SK-N-SH (cell line): ENCODE measurements at places on chromosomes 16 and 17.

DNA sequence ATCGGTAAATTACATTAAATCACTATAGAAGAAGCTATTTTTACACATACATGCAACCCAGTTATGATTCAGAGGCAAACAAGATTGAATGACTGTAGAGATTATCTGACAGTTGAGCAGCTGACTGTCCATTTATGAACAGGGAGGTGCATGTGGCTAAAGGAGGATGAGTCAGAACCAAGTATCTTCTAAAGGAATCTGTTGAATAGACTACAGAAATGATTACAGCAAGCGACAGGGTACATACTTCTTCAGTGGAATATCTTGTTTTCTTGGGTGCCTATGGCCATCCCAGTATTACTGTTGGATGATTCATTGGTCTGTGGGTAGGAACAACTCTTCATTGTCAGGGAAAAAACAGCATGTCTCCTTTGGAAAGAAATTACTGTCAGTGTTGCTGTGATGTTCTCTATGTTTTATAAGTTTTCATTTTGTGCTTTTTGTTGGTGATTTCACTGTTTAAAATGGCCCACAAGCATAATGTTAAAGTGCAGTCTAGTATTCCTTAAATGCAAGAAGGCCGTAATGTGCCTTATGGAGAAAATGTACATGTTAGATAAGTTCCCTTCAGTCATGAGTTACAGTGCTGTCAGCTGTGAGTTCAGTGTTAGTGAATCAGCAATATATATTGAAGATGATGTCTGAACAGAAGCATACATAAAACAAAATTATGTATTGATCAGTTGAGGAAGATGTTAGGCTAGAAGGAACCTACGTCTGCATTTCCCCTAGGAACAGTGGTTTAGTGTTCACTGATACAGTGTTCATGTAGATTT, 27.0 kb downstream of the CBFB start:
- H3K36me3 ChIP-seq, result no peaks in the 10 kb centered on the region; the same call in 1 of the 2 replicates
- peak; percentile 21 for DNase-seq
- no peaks in the 10 kb centered on the region for H3K4me1 ChIP-seq

- no peak overlapping the region for H3K4me3 ChIP-seq
- H3K4me1 ChIP-seq, result no peaks in the 10 kb centered on the region
- H3K36me3 ChIP-seq, result no peaks in the 10 kb centered on the region
- no peak overlapping the region for H3K27ac ChIP-seq
- no peak for DNase-seq
- no peaks in the 10 kb centered on the region for H3K27me3 ChIP-seq
These were observed 186.3 kb upstream of the ZKSCAN2 start for GRCh38 chr16:25443994-25444393.

GRCh38 chr17:42392692-42393415, 4.6 kb upstream of the STAT3 start:
- no peak for DNase-seq
- H3K27ac ChIP-seq, result no peak overlapping the region
- no peak overlapping the region for H3K4me3 ChIP-seq
- H3K4me1 ChIP-seq, result no peaks in the 10 kb centered on the region
- H3K27me3 ChIP-seq, result no peaks in the 10 kb centered on the region

GRCh38 chr17:68906638-68907037, 48.6 kb downstream of the ABCA8 start:
- peak; percentile 24 for DNase-seq
- no peaks in the 10 kb centered on the region for H3K36me3 ChIP-seq
- no peaks in the 10 kb centered on the region for H3K27me3 ChIP-seq
- H3K4me3 ChIP-seq, result no peak overlapping the region
- no peak overlapping the region for H3K27ac ChIP-seq

DNA sequence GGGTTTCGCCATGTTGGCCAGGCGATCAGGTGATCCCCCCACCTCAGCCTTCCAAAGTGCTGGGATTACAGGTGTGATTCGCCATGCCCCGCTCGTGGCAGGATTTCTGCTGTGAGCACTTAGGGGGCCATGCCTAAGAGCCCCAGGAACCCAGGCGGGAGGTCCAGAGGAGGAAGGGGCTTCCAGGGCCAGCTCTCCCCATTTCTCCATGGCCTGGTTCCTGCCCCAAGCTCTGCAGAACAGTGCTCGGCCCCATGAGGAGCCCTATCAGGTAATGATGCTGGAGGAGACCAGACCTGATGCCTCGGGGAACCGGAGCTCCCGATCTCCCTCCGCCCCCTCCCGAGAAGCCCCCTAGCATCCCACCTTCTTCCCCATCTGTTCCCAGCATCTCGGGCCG, 53.6 kb downstream of the RMI2 start:
- H3K27me3 ChIP-seq, result no peaks in the 10 kb centered on the region
- no peak overlapping the region for H3K4me3 ChIP-seq
- H3K36me3 ChIP-seq, result no peaks in the 10 kb centered on the region
- peaks cover 22% of the 10 kb centered on the region; the same call in 1 of the 2 replicates for H3K4me1 ChIP-seq
- DNase-seq, result no peak
- no peak overlapping the region for H3K27ac ChIP-seq

DNA sequence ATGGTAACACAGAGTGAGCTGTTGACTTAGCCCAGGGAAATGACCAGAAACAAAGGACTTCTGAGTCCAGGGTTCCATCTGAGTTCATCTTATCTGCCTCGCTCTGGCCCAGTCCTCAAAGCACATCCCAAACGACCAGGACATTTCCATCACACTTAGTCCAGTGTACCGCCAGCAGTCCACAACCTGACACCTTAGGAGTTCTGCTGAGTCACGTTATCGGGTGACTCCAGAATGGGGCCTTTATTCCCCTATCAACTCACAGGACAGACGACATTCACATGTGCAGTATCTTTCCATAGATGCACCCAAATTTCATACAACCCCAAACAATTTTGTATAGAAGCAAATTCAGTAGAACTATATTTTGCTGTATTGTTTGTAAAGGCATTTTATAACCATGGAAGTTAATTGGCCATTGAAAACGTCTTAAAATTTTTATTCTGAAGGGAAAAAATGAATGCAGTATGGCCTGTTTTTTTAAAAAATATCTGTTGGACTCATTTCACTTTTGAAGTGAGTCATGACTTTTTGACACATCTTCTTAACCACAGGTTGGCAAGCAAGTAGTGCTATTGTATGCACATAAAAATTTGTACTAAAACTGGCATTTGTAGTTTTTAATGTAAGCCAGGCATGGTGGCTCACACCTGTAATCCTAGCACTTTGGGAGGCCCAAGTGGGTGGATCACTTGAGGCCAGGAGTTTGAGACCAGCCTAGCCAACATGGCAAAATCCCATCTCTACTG, 46.3 kb downstream of the ZNF18 start:
- no peak overlapping the region for H3K27ac ChIP-seq
- DNase-seq, result no peak
- no peak overlapping the region for H3K4me3 ChIP-seq
- H3K4me1 ChIP-seq, result no peaks in the 10 kb centered on the region
- H3K27me3 ChIP-seq, result no peaks in the 10 kb centered on the region
- no peaks in the 10 kb centered on the region for H3K36me3 ChIP-seq

GRCh38 chr17:76433693-76434092, 19.3 kb downstream of the UBE2O start:
- no peak for DNase-seq
- peaks cover 11% of the 10 kb centered on the region; the same call in 1 of the 2 replicates for H3K4me1 ChIP-seq
- no peaks in the 10 kb centered on the region; the same call in 1 of the 2 replicates for H3K36me3 ChIP-seq
- no peaks in the 10 kb centered on the region for H3K27me3 ChIP-seq
- H3K4me3 ChIP-seq, result no peak overlapping the region

DNA sequence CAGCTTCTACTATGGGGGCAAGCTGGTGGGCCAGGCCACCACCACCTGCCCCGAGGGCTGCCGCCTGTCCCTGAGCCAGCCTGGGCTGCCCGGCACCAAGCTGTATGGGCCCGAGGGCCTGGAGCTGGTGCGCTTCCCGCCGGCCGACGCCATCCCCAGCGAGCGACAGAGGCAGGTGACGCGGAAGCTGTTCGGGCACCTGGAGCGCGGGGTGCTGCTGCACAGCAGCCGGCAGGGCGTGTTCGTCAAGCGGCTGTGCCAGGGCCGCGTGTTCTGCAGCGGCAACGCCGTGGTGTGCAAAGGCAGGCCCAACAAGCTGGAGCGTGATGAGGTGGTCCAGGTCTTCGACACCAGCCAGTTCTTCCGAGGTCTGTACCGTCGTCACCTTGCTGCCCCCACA, 19.5 kb downstream of the IRF8 start:
- no peaks in the 10 kb centered on the region for H3K36me3 ChIP-seq
- H3K4me3 ChIP-seq, result no peak overlapping the region
- no peak for DNase-seq
- no peaks in the 10 kb centered on the region for H3K4me1 ChIP-seq
- no peak overlapping the region for H3K27ac ChIP-seq

DNA sequence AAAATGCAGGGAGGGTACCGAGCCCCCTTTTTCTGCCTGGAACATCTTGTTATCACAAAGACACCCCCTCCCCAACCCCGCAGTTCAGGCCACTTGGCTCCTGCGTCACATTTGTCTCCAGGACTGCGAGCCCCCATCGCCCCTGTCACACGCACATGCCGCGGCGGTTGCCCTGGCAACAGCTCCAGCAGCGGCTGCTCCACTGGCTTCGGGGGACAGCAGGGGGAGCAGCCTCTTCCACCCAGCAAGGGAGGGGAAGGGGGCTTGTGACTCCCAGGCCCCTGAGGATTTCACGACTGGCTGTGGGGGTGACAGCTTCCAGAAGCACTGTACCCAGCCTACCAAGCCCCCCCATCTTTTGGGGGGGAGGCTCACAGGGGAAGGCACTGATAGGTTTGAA, 2.6 kb downstream of the BAIAP3 start:
- peak; percentile 75 for DNase-seq
- no peak overlapping the region for H3K4me3 ChIP-seq
- H3K27me3 ChIP-seq, result peaks cover 63% of the 10 kb centered on the region
- H3K27ac ChIP-seq, result no peak overlapping the region

GRCh38 chr17:1592751-1593629, 30.4 kb upstream of the PITPNA start:
- H3K4me1 ChIP-seq, result peaks cover 13% of the 10 kb centered on the region; the same call in 1 of the 2 replicates
- no peaks in the 10 kb centered on the region for H3K27me3 ChIP-seq
- no peak overlapping the region for H3K4me3 ChIP-seq
- H3K36me3 ChIP-seq, result no peaks in the 10 kb centered on the region
- no peak overlapping the region for H3K27ac ChIP-seq

- H3K4me1 ChIP-seq, result peaks cover 2% of the 10 kb centered on the region; the same call in 1 of the 2 replicates
- H3K36me3 ChIP-seq, result no peaks in the 10 kb centered on the region
- peak overlapping the region; percentile 34; the same call in 1 of the 2 replicates for H3K27ac ChIP-seq
- H3K4me3 ChIP-seq, result no peak overlapping the region
These were observed 89.7 kb upstream of the CLEC18A start for GRCh38 chr16:69861292-69862030.

DNA sequence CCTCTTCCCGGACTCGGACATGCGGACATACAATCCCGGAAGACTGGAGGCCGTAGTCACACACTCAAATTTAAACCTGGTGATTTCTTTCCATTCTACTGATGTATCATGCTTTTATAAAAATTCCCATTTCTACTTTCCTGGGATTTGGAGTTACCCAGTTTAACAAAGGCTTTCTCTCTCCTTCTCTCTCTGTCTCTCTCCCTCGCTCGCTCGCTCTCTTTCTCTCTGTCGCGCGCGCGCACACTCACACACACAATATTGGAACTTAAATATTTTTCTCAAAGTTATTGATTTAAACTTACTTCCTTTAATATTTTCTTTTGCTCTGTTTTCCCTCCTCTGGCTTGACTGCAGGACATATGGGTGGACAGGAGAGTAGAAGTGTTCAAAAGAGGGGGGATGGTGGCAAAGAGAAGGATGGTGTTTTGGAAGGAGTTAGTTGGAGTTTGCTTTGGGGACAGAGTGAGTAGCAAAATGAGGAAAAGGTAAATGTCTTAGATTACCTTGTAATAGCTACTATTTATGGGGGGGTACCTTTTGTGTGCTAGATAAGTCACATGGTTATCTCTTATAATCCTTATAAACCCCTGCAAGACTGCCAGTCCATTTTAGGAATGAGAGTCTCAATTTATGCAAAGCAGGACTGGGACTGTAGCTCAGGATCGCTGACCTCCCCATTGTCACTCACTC, 878 bp upstream of the TRIM25 start:
- no peaks in the 10 kb centered on the region for H3K27me3 ChIP-seq
- H3K4me3 ChIP-seq, result peak overlapping the region; percentile 73
- no peaks in the 10 kb centered on the region for H3K36me3 ChIP-seq
- H3K27ac ChIP-seq, result peak overlapping the region; percentile 73
- H3K4me1 ChIP-seq, result peaks cover 23% of the 10 kb centered on the region; the same call in 1 of the 2 replicates

DNA sequence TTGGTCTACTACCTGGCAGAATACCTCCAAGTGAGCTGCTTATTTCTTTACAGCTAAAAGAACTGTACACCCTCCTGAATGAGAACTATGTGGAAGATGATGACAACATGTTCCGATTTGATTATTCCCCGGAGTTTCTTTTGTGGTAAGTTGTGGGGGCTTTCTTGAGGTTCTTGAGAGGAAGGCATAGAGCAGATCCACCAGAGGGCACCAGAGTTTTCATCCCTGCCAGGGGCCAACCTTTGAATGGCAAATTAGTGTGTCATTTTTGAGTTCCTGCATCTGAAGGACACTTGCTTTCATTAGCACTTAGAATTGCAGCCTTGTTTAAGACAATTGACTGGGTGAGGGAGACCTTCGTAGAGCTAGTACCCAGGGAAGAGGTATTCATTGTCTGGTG, 35.0 kb downstream of the NMT1 start:
- no peak for DNase-seq
- H3K36me3 ChIP-seq, result peaks cover 58% of the 10 kb centered on the region
- H3K4me1 ChIP-seq, result peaks cover 11% of the 10 kb centered on the region
- no peak overlapping the region for H3K27ac ChIP-seq
- no peak overlapping the region for H3K4me3 ChIP-seq

GRCh38 chr16:54939510-54940278, 9.0 kb downstream of the IRX5 start:
- no peak overlapping the region for H3K27ac ChIP-seq
- H3K4me3 ChIP-seq, result no peak overlapping the region
- no peaks in the 10 kb centered on the region for H3K4me1 ChIP-seq
- H3K27me3 ChIP-seq, result no peaks in the 10 kb centered on the region

DNA sequence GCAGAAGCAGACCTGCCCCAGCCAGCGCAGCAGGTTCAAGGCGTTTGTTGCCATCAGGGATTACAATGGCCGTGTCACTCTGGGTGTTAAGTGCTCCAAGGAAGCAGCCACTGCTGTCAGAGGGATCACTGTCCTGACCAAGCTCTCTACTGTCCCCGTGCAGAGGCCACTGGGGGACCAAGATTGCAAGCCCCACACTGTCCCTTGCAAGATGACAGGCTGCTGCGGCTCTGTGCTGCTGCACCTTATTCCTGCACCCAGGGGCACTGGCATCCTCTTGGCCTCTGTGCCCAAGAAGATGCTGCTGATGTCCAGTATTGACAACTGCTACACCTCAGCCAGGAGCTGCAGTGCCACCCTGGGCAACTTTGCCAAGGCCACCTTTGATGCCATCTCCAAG, 27.7 kb downstream of the ATPAF2 start:
- no peaks in the 10 kb centered on the region for H3K27me3 ChIP-seq
- peaks cover 35% of the 10 kb centered on the region; the same call in 1 of the 2 replicates for H3K4me1 ChIP-seq
- no peak for DNase-seq
- no peak overlapping the region for H3K4me3 ChIP-seq
- H3K36me3 ChIP-seq, result peaks cover 7% of the 10 kb centered on the region

DNA sequence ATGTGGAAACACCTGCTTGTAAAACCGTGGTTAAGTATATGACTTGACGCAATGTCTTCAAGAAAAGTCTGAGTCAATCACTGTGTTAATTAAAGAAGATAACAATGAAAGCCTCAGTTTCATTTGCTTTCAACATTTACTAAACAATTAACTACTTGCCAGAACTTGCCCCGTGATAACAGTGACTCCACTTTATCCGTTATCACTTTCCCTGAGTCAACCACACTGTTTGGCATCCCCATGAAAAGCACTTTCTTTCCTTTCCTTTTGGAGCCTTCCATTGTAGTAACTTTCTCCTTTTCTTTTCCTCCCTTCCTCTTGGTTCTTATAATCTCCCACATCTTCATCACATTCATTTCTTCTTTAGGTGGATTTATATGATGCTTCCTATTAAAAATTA, 435.1 kb upstream of the GOT2 start:
- no peaks in the 10 kb centered on the region for H3K4me1 ChIP-seq
- DNase-seq, result no peak
- no peak overlapping the region for H3K27ac ChIP-seq
- no peaks in the 10 kb centered on the region for H3K36me3 ChIP-seq
